ENCODE measurements at places on chromosomes 11 and 22.

- no peak for DNase-seq
These were observed 1.9 kb downstream of the ZFTA start for GRCh38 chr11:63766531-63767235.

DNA sequence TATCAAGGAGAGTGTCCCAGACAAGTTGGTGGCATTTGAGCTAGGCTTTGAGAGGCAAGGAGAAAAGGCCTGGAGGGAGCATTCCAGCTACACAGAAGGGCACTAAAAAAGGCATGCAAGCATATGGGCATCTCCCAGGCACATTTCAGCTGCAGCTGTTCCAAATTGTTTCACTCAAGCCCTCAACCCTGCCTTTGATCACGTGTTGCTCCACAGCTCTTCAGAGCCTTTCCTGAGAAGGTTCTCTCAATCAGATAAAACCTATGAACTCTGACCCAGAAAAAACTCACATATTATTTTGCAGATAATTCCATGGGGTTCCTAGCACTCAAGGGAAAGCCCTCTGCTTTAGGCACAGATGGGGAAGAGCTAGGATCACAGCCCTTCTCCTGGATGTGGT is 24.4 kb upstream of the HSPA8 start:
- no peak for DNase-seq

DNA sequence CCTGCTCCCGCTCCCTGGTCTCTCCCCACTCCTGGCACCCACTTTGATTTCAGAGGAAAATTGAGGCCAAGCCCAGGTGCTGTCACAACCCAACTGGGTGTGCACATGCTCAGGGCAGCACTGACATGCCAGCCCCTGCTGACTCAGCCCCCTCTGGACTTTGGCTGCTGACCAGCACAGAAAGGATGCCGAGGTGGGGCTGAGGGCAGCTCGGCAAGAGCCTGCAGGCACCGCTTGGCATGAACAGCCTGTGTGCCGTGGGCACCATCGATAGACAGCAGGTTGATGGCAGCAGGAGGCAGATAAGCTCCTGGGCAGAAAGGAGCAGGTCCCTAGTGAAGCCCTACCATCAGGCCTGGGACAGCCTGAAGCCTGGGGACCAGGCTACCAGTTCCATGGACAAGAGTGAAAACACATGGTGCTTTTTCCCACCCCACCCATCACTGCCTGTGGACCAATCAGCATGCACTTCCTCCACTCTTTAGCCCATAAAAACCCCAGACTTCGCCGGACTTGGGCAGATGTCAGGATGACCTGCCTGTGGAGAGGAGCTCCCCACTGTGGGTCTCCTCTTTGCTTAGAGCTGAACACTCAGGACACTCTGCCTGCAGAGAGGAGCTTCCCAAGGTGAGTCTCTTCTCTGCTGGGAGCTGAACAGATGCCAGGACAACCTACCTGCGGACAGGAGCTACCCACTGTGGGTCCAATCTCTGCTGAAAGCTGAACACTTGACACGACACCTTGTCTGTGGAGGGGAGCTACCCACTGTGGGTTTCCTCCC is 832.3 kb downstream of the DLG2 start:
- no peak for DNase-seq

DNA sequence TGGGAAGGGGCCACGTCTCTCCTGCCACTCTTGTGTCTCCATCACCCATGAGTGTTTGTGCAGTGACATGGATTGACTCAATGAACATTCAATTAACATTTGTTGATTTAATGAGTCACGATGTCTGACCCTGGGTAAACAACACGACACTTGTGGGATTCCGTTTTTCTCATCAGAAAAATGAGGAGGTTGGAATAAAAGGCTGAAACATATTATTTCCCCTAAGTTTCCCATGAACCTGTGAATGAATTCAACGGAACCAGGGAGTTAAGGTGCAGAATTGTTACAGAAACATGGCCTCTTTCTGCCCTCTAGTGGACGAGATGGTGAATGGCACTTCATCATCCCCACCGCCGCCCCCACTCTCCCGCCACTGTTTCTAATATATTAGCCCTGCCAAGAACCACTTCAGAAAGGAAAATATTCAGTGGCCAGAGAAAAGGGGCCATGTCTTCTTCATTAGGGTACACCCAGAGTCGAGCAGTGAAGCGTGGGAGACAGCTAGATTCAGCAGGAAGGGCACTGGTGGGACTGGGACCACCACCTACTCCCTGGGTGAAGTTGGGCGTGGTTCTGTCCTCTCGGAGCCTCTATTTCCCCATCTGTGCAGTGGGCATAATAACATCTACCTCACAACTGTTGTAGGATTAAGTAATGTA is 46.3 kb upstream of the SYT13 start:
- DNase-seq, result peak; percentile 13

GRCh38 chr11:76999597-76999996 is 34.6 kb upstream of the B3GNT6 start:
- no peak for DNase-seq

- DNase-seq, result no peak
These were observed 57.2 kb downstream of the CTNND1 start for GRCh38 chr11:57818812-57819211.

DNA sequence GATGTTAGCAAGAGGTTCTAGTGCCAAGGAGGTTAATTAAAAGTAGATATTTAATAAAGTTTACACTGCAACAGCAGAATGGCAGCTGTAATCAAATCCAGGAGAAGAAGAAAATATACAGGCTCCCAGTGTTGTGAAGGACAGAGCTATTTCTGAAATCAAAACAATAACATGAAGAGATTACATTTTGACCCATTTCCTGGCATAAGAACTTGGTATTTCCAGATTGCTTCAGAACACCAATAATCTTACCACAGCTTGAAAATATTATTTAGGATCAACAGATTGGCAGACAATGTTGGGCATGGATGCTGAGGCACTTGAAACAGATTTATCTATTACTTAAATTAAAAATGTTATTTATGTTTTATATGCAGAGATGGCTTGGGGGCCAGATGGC is 692.5 kb downstream of the KCNA4 start:
- DNase-seq, result no peak

DNA sequence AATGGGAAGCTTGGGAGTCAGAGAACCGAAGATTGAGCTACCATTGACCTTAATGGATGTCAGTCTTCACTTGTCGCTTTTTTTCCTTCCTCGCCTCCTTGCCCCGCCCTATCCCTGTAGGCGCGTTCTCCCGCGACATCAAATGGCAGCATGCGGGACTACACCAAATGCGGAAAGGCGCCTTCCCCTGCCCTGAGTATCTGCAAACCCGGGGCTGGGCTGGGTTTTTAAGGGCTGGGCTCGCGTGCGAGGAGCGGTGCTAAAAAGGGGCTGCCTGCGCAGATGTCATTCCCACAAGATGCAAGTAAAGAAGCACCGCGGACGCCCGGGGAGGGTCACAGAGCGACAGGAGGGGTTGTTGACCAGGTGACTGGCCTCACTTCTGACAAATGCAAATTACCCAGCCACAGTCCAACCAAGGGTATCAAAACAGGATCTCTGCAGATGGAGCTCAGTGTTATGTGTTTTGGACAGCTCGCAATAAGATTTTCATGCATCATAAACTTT is 4.7 kb upstream of the FAM111B start:
- peak; percentile 69 for DNase-seq

DNA sequence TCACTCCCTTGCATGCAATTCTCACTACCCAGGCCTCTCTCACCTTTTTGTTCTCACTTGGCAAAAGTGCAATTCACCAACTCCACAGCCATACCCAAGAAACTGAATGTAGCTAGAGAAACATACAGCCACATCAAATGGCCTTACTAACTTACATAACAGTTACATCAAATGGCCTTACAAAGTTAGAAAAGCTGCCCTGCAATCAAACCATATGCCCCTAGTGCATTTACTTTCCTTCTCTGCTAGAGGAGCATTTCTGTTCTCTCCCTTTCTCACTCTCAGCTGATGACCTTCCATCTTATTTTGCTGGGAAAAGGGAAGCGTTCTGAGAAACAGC is 10.3 kb downstream of the PRCP start:
- DNase-seq, result no peak

DNA sequence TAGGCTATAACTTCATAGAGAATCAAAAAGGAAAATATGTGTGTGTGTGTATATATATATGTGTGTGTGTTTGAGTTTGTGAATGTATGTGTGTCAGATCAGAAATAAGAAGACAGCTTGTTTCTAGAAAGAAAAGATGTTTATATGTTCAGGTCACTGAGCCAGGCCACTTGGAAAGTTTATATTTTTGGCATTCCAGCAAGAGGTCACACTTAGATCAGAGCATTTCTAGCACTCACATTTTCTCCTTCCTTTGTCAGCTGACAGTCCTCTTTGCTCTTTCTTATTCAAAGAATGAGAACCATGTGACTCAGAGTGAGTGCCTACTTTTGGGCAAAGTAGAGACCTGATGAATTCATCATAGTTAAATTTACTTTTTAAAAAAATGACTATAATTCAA is 22.9 kb downstream of the RAB38 start:
- no peak for DNase-seq

DNA sequence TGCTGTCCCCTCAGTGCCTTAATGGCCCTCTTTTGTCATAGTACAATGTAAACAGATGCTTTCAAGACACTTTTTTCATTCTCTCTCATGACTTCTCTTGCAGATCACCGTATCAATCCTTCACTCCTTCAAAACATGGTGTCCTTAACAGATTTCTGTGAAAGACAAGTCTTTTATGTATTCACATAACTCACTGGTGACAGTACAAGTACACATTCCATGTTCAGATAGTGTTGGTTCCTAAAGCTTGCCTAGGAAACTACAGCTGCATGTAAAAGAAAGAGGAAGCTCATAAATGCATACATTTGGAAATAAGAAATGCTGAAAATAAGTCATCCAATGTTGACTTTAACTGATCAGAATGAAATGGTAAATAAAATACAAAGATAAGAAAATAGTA is 5.0 kb upstream of the OR52E6 start:
- no peak for DNase-seq

- DNase-seq, result peak; percentile 0
These were observed 65.2 kb downstream of the PTPRJ start for GRCh38 chr11:48045536-48045935.

GRCh38 chr11:2298131-2298794 is 3.5 kb downstream of the C11orf21 start:
- no peak for DNase-seq

GRCh38 chr11:60995798-60996197 is 24.3 kb downstream of the CD6 start:
- DNase-seq, result no peak

DNA sequence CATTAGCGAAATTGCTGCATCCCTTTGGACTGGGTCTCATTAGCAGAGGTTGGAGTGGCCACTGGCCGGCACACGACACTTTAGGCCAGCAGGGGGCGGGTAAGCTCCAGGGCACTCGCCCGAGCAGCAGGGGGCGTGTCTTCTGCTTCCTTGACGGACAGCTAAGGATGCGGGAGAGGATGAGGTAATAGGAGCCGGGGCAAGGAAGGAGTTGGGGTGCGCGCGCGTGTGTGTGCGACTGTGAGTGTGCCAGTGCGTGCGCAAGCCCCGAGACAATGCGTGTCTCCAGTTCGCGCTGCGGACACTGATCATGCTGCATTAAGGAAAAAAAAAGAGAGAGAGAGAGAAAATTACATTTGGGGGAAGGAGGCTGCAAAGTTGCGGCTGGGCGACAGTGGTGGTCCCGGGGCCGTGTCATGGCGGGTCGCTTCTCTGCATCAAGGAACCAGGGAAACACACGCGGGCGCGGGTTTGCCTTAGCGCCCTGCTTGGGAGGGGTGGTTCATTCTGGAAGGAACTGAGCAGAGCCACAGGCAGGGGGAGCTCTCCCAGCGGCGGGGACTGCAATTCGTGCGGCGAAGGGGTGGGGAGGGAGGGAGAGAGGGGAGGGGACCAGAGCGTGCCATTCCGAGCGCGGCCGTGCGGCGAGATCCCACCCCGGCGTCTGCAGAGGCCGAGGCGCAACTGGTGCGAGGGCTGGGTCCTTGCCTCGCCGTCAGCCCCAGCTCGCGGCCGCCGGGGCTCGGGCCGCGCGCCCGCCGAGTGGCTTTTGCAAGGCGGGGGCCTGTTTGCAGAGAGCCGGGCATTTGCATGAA is at the start of gene DTX4:
Gene DTX4 (plus strand): TSS at position 625 of the 815 bp plus-strand sequence. CDS start 464 bp downstream, outside the sequence.
- DNase-seq, result peak; percentile 90

- no peak for DNase-seq
These were observed 49.7 kb downstream of the NECTIN1 start for GRCh38 chr11:119679346-119679745.

DNA sequence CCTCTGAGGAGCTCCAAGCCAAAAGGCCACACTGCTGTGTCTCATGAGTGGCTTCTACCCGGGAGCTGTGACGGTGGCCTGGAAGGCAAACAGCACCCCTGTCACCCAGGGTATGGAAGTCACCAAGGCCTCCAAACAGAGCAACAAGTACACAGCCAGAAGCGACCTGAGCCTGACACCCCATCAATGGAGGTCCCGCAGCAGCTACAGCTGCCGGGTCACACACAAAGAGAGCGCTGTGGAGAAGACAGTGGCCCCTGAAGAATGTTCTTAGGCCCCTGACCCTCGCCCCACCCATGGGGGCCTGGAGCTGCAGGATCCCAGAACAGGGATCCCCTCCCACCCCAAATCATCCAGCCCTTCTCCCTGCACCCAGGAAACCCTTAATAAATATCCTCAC is 4.9 kb downstream of the RFPL2 start:
- DNase-seq, result no peak

- no peak for DNase-seq
These were observed 39.5 kb downstream of the CHRDL2 start for GRCh38 chr11:74691755-74692154.

DNA sequence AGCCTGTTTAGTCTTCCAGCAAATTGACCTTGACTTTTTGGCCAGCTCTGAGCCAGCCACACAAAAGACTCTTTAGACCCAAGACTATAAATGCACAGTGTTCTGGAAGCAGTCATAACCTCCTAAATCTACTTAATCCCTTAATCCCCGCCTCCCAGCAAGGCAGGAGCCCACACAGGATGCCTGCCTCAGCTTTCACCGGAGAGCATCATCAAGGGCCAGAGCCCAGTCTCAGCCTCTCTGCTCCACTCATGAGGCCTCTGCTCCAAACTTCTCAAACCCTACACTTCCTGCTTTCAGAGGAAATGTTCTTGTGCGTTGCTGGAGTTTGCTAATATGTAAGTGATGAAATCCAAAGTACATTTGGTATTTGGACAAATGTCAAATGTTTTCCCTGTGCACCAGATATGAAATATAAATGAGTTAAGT is 57.9 kb upstream of the FSHB start:
- DNase-seq, result no peak

- DNase-seq, result no peak
These were observed 42.1 kb downstream of the SCUBE1 start for GRCh38 chr22:43300891-43301676.
